ENCODE measurements at places on chromosomes 3 and 15.
A peak's percentile ranks its signal among the peaks of the same experiment; 100 is the strongest.

DNA sequence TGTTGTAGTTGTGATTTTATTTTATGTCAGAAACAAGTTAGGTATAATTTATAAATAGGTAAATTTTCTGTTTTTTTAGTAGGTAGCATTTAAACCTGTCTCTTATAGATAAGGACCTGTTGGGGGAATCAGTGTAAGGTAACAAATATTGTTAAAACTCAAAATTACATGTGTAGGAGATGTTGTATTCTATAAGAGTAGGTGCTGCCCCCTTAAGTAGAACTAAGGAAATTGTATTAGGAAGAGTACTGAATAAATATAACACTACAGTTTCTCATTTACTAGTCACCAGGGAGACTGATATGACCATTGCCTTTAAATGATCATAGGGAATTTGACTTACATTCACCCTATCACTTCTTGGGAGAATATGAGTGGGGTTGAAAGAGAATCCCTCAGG lies 31.2 kb downstream of the SLC25A36 start:
- peak; percentile 38 for DNase-seq

- no peak for DNase-seq
Measured at GRCh38 chr3:186588632-186589031, 18.1 kb downstream of the DNAJB11 start.

DNA sequence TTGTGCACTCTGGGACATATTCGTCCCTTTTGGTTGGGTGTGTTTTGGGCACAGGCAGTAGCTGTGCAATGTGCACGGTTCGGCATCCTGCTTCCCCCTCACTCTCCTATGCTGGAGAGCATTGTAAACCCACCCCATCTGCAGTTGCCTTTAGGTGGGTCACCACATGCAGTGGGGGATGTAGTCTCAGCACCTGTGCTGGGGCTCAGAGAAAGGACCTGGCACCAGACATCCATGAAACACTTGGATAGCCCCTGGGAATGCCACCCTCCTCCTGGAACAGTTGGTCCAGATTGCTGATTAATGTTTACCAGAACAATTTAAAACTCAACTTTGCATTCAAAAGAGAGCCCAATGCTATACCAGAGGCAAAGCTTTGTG lies 123.9 kb upstream of the MEF2A start:
- peak; percentile 72 for DNase-seq

DNA sequence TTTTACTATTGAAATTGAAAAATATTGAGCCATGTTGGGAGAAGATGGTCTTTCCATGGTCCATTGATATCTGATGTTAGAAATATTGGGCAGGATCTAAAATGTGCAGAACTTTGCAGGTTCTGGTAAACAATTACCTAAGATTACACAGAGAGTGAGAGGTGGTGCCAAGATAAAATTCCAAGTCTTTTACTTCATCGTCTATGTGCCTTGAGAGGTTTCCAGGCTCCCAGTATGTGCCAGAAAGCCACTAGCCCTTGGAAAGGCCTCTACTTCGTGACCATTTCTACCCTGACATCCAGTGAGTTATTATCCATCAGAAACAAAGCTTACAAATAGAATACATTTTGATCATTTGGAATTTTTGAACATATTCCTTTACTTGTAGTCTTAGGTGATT lies 27.6 kb downstream of the CD200 start:
- peak; percentile 48 for DNase-seq

DNA sequence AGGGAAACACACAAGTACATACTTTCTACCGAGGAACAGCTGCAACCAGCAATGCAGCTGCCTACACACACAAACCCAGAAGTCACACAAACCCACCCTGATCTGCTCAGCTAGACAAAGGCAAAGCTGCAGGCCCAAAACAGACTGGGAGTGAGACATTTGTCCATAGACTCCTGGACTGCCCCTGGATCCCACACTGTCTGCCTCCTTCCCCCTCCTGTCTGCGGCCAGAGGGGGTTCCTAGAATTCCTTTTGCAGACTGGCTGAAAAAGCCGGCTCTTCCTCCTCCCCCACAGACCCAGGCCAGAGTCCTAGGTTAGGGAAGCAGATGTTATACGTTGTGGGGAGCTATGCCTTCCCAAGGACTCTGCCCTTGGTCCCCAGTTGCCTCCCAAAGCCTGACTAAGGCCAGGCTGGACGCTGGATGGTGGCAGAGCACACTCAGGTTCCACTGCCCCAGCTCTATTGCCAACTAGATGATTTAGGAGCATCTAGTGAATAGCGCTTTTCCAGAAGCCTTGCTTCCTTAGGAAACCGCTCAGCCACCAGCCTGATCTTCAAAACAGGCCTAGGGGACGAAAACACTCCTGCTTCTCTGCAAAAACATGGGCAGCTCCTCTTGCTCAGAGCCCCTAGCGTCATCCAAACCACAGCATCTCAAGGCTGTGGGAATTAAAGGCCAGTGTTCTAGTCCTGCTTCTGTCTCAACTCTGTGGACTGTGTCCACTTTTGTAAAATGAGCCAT lies 37.4 kb upstream of the CILP start:
- no peak for DNase-seq

GRCh38 chr3:23071758-23072157 lies 131.4 kb upstream of the UBE2E2 start:
- no peak for DNase-seq

DNA sequence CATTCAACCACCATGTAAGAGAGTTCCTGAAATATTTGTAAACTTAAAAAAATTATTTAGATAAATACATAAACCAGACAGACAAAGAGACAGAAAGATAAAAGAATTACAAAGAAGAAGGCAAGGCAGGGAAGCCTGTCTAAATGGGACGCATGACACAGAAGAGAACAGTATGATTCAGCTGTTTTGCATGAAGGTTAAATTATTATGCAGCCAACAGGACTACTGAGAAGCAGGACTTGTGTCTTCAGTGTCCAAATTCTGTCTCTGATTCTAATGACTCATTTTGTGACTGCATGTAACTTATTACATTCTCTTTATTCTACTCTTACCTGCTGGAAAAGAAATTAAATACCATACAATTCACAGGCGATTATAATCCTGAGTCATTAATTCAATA lies 340.4 kb upstream of the KCNMB2 start:
- DNase-seq: no peak

GRCh38 chr3:114221165-114221880 lies 16.1 kb downstream of the ZNF80 start:
- no peak for DNase-seq
